C1 segment of cervical spinal cord (tissue), 14 donors: ENCODE measurements at places on chromosomes 12 and 14.

GRCh38 chr14:57293866-57294837 is 25.4 kb downstream of the AP5M1 start:
- no peak for DNase-seq

GRCh38 chr14:97851428-97851995 is 1054.3 kb downstream of the VRK1 start:
- no peak for DNase-seq

DNA sequence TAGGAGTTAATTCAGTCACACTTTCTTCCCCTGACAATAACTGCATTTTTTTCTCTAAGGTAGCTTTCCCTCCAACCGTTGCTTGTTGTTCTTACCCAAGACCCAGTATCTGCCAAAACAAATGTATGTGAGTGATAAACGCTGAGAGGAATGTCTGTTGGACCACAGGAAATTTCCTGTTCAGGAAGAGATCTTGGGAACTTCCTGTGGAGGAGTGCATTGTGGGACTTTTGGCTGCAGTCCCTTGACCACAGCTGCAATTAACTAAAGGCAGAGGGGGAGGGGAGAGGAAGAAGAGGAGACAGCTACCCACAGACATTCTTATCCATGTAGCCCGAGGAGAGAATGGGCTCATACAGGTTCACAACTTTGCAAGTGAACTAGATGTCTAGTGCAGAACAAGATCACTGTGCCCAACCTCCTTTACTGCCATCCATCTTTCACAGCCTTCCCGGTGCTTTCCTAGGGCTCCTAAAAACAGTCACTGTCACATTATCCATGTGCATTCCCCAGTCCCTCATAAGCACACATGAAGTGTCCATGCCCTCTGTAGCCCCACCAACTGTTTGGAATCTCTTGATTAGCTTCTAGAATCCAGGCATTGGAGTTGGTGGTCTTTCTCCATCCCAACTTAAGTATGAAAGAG is 149.5 kb downstream of the ETV6 start:
- DNase-seq = no peak

- no peak for DNase-seq
Measured at GRCh38 chr12:25730489-25731349, 177.6 kb upstream of the LMNTD1 start.

DNA sequence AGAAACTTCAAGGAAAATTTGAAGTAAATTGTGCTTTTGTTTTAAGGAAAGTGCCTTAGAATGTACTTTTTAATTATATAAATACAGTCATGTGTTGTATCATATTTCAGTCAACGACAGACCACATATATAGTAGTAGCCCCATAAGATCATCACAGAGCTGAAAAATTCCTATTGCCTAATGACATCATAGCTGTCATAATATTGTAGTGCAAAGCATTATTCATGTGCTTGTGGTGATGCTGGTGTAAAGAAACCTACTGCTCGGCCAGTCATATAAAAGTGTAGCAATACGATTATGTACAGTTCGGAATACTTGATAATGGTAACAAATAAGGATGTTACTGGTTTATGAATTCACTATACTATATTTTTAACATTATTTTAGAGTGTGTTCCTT is 198.9 kb upstream of the SLC16A7 start:
- no peak for DNase-seq

- no peak for DNase-seq
Measured at GRCh38 chr12:12481631-12482030, 81.0 kb downstream of the DUSP16 start.

GRCh38 chr14:89576145-89576927 is 159.3 kb upstream of the FOXN3 start:
- DNase-seq = no peak

- DNase-seq = no peak
Measured at GRCh38 chr14:99688210-99688581, 4.1 kb downstream of the CYP46A1 start.

- DNase-seq = no peak
Measured at GRCh38 chr12:111035578-111036301, 115.4 kb upstream of the MYL2 start.

- DNase-seq = no peak
Measured at GRCh38 chr14:74380172-74380571, 31.9 kb downstream of the VRTN start.

- DNase-seq = no peak
Measured at GRCh38 chr14:20569066-20569465, 8.2 kb upstream of the RNASE9 start.

GRCh38 chr12:22409377-22410164 is 75.1 kb upstream of the ST8SIA1 start:
- DNase-seq = no peak

GRCh38 chr14:33837943-33838683 is 112.8 kb downstream of the EGLN3 start:
- no peak for DNase-seq

DNA sequence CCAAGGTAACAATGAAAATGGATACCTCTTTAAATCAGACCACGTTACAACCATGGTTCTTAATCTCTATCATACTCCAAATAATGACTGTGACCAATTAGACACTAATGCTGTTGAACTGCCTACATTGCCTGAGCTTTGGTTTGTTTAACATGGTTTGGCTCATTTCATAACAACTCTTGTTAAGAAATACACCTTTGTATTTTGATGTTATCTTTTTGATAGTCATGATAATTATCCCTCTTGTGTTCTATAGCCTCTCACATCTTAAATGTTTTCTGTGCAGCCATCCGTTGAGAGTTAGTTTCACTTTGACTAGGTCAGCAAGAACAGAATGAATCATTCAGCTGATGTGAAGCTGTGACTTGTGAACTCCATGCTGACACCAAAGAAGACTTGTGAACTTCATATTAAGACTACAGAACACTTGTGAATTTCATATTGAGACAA is 75.5 kb upstream of the RERGL start:
- no peak for DNase-seq

DNA sequence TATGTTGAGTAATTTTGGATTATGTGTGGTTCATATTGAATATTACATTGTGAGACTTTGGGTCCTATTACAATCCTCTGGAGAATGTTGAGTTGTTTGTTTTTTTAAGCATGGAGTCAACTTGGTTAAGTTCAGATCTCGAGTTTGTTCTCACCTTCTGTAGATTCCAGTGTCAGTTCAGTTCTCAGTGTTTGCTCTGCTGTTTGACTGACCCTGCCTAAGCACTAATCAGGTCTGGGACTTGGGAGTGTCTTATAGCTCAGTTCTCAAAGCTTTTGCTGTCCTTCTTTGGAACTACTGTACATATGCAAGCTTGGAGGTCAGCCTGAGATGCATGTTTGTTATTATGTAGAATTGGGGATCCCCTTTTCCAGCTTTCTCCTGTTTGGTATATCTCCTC is 63.1 kb downstream of the DIP2B start:
- DNase-seq = no peak

GRCh38 chr12:96170328-96170727 is 23.8 kb upstream of the ELK3 start:
- DNase-seq = no peak

GRCh38 chr12:62761658-62762057 is 173.3 kb downstream of the PPM1H start:
- no peak for DNase-seq

DNA sequence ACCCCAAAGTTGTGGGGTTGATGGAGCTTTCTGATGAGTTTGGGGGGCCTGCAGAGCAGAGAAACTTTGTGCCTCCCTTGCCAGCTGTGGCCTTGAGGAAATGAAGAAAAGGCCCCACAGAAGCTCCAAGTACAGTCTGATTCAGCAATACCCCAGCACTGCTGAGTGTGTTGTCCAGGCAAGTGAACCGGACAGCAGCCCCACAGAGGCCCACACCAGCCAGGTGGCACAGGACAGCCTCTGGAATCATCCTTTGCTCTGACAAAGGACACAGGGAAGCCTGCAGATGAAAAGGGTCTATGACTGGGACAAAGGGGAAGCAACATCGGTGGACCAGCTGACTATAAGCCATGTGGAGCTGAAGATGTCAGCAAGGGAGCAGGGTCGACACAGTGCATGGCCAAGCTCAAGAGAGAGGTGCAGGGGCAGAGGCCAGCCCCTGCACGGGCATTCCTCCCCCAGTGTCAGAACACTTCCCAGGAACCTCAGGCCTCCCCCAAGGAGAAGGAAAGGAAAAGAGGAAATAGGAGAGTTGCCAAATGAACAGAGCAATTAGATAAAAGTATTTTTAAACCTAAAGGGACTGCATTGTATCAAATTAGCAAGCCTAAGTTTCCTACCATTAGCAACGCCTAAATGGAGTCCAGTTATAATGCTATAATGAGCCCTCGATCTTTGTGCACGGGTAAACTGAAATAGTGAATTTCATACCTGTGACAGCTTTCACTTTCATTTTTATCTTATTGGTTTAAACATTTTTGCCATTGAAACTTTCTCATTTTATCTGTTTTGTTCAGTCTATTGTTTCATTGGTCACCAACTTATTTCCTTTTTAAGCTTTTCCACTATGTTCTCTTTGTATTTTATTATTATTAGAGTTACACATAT is 46.3 kb upstream of the PTGDR start:
- DNase-seq = no peak

- DNase-seq = no peak
Measured at GRCh38 chr12:1357171-1357570, 237.2 kb downstream of the FBXL14 start.

GRCh38 chr14:81562818-81563217 is 29.2 kb upstream of the SEL1L start:
- no peak for DNase-seq

GRCh38 chr14:96102081-96102856 is 63.1 kb downstream of the C14orf132 start:
- no peak for DNase-seq

GRCh38 chr14:103390605-103391004 is 5.4 kb downstream of the MARK3 start:
- no peak for DNase-seq

- no peak for DNase-seq
Measured at GRCh38 chr12:26768611-26769603, 64.1 kb downstream of the ITPR2 start.

DNA sequence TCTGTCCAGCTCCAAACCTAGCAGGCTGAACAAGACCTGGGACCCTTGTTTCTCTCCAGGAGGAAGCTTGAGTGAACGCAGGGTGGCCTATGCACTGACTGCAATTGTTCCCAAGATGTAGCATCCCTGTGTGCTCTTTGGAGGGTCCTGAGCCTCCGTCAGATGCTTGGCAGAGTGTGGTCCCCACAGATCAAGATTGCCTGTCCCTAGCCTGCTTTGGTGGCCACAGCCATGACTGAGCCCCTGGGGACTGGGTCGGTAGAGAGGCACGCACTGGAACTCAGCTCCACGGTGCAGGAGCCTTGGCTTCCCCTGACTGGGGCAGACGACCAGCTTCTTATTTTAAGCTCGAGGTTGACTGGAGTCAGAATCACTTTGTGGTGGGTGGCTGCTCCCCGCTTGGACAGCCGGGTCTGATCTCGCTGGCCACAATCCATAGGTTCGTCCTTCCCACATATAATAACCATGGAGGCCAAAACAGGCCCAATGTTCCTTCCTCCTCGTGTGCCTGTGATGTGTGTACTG is 97.8 kb downstream of the LGMN start:
- DNase-seq = no peak

DNA sequence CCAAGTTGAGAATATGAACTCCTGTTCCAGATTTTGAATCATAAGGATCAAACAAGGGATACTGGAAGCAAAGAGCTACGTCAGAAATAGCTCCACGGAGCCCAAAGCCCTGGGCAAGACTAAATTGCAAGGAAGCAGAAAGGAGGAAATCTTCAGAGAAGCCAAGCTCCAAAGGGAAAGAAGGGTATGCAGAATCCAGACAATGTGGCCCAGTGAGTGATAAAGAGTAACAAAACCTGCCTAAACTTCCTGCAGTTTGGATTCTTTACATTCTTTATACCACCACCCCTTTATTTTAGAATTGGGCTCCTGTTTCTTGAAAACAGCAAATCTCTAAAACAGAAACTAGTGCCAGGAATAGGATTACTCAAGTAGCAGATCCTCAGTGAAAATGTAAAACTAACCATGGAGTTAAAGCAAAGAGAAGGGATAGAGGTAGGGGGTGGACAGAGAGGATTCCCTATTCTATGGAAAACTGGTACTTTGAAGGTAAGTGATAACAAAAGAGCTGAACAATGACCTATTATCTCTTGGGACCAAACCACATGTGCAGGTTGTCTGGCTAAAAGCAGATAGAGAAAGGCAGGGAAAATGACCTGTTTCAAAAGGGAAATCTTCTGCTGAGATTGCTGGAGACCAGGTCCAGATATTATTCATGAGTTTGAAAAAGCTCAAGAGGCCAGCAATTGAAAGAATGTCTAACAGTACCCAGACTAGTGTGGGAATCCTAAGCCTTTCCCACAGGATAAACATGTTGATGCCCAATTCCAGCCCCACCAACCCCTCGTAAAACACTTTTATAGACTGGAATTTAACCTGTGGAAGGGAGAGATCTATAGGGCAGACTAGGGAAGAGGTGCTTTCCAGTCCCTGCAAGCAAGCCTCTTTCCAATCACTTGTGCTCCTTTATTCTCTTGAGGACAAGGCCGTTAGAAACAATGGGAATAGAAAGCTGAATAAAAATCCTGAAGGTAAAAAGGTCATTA is 24.5 kb downstream of the MBIP start:
- no peak for DNase-seq

DNA sequence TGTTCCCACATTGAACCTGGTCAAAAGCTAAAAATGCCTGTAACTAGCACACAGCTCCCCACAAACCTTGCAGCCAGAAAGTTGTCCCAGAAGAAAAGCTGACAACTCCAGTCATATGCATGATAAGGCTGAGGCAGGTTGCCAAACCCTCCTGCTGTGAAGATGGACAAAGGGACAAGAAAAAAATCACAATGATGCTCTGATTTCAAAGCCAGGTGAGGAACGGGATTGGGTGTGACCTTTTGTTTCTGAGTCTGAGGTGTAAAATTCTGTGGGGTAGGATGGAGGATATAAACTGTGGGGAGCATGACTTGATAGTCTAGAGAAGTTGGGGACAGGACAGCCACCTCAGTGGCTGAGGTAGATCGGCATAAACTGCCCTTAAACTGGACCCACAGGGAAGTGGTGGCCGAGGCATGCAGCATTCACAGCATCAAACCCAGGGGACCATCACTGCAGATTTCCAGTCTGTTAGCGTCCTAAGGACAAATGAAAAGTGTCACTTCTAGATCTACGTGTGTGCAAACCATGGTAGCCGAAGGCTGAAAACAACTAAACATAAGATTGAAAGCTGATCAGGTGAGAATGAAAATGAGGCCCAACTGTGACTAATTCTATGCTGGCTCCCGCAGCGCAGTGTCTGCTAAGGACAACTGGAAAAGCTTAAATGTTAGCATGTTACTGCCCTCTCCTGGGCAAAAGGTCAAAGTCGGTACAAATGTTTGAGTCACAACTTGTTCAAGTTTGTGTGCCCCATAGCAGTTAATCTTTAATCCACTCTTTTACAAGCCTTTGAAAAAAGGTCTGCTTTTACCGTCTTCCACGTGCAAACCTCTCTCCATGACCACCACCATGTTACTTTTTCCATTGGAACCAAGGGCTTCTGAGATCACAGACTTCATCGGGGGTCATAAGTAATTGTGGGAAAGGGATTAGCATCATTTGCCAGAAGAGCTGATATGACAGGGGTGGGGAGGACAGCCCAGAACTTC is 39.8 kb downstream of the GRIN2B start:
- DNase-seq = peak; percentile 45
